ENCODE measurements at places on chromosomes 13 and 19. TPM values are rescaled to one million over a fixed set of nuclear protein-coding genes. Genes with fewer than 3 reads are reported as not detected.

The CGB1 gene
- total RNA-seq, result not detected

The SHISA7 gene
- total RNA-seq, result not detected

The AP2S1 gene
- 79.3 TPM for total RNA-seq

The TBXA2R gene
- total RNA-seq, result 5.8 TPM

The URAD gene
- not detected for total RNA-seq

The RXFP2 gene
- not detected for total RNA-seq

The KLK4 gene
- total RNA-seq, result not detected

The KASH5 gene
- total RNA-seq, result not detected

The C5AR2 gene
- 0.32 TPM for total RNA-seq

The RNF126 gene
- total RNA-seq, result 46.4 TPM

The CEACAM3 gene
- not detected for total RNA-seq

The PODNL1 gene
- total RNA-seq, result 7.2 TPM

The USPL1 gene
- total RNA-seq, result 21.7 TPM

The TLE2 gene
- 3.4 TPM for total RNA-seq

The SELENOV gene
- total RNA-seq, result not detected

The SPART gene
- total RNA-seq, result 89.4 TPM

The EBI3 gene
- total RNA-seq, result not detected

The SERTAD3 gene
- total RNA-seq, result 37.6 TPM

The KLK3 gene
- not detected for total RNA-seq

The ZNF177 gene
- total RNA-seq, result 1.5 TPM

The TMEM38A gene
- 0.97 TPM for total RNA-seq

The CEACAM8 gene
- not detected for total RNA-seq

The ZNF541 gene
- total RNA-seq, result not detected

The ZNF560 gene
- 1.5 TPM for total RNA-seq

The TJP3 gene
- not detected for total RNA-seq

The ZNF350 gene
- 14.1 TPM for total RNA-seq

The COL5A3 gene
- 37.6 TPM for total RNA-seq

The TTYH1 gene
- not detected for total RNA-seq

The ZNF470 gene
- total RNA-seq, result 6.0 TPM

The C19orf85 gene
- not detected for total RNA-seq

The MIA gene
- not detected for total RNA-seq

The PEAK3 gene
- under 0.01 TPM for total RNA-seq

The APC2 gene
- 0.49 TPM for total RNA-seq

The RPS19 gene
- total RNA-seq, result 446 TPM

The PROSER3 gene
- 10.6 TPM for total RNA-seq

The SGCG gene
- total RNA-seq, result 0.32 TPM

The SLC35E1 gene
- total RNA-seq, result 34.7 TPM

The POLR1G gene
- total RNA-seq, result 7.8 TPM
